Vein endothelial cell (primary cell): ENCODE measurements at places on chromosomes 1 and 21. TPM values are rescaled to one million over a fixed set of nuclear protein-coding genes. Genes with fewer than 3 reads are reported as not detected.

Gene SLC19A1
- 18.8 and 19.6 TPM in 2 replicates for total RNA-seq

Gene SYT6
- not detected in 2 replicates for total RNA-seq

Gene ZNF648
- total RNA-seq: not detected in 2 replicates

Gene RIPK4
- under 0.01 and 0.33 TPM in 2 replicates for total RNA-seq

Gene FCRL3
- not detected in 2 replicates for total RNA-seq

Gene NPHS2
- total RNA-seq: not detected in 2 replicates

Gene HPCA
- total RNA-seq: not detected in 2 replicates

Gene C1orf167
- not detected in 2 replicates for total RNA-seq

Gene MYOC
- not detected in 2 replicates for total RNA-seq

Gene SMIM1
- total RNA-seq: 2.3 TPM in 1 of 2 replicates, not detected in the other

Gene HIVEP3
- total RNA-seq: 1.2 and 1.3 TPM in 2 replicates

Gene C1orf56
- total RNA-seq: 2.5 and 2.6 TPM in 2 replicates

Gene ETS2
- total RNA-seq: 37.2 and 64.0 TPM in 2 replicates

Gene SEC16B
- 0.65 and 1.2 TPM in 2 replicates for total RNA-seq

Gene ST6GALNAC5
- total RNA-seq: 0.98 TPM in 1 of 2 replicates, not detected in the other

Gene LCK
- not detected in 2 replicates for total RNA-seq

Gene KLHDC9
- 0.86 and 1.3 TPM in 2 replicates for total RNA-seq

Gene CLCC1
- total RNA-seq: 24.5 and 30.3 TPM in 2 replicates

Gene PLCH2
- under 0.01 and 0.33 TPM in 2 replicates for total RNA-seq

Gene TLR5
- under 0.01 and 0.96 TPM in 2 replicates for total RNA-seq

Gene KLF17
- not detected in 2 replicates for total RNA-seq

Gene AGT
- total RNA-seq: not detected in 2 replicates

Gene PIK3C2B
- 40.4 and 52.6 TPM in 2 replicates for total RNA-seq

Gene GJB5
- not detected in 2 replicates for total RNA-seq

Gene XKR8
- total RNA-seq: 10.8 and 11.4 TPM in 2 replicates

Gene GPR52
- 1.6 and 2.0 TPM in 2 replicates for total RNA-seq

Gene STYXL2
- total RNA-seq: not detected in 2 replicates

Gene GPR25
- not detected in 2 replicates for total RNA-seq

Gene SPRR2A
- total RNA-seq: not detected in 2 replicates

Gene CAPN8
- not detected in 2 replicates for total RNA-seq

Gene EPB41
- total RNA-seq: 26.8 and 42.8 TPM in 2 replicates

Gene APH1A
- total RNA-seq: 175 and 177 TPM in 2 replicates
